ENCODE measurements at places on chromosomes 1 and 21.

GRCh38 chr1:153790313-153790965 is 15.2 kb downstream of the SLC27A3 start:
- DNase-seq: peak; percentile 94

DNA sequence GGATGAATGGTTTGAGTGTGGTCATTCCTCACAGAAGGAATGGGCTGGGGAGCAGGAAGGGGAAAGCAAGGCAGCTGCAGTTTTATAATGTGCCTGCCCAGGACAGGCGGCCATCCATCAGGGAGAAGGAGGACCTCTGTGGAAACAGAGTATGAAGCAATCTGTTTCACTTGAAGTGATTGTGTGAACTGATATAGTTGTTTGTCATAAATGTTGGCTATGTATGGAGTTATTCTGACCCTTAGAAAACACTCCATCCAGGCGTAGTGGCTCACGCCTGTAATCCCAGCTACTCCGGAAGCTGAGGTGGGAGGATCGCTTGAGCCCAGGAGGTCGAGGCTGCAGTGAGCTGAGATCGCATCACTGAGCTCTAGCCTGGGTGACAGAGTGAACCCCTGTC is 46.5 kb downstream of the NENF start:
- DNase-seq: no peak

- DNase-seq: no peak
Observed at GRCh38 chr1:181033128-181033798, 520 bp upstream of the MR1 start.

DNA sequence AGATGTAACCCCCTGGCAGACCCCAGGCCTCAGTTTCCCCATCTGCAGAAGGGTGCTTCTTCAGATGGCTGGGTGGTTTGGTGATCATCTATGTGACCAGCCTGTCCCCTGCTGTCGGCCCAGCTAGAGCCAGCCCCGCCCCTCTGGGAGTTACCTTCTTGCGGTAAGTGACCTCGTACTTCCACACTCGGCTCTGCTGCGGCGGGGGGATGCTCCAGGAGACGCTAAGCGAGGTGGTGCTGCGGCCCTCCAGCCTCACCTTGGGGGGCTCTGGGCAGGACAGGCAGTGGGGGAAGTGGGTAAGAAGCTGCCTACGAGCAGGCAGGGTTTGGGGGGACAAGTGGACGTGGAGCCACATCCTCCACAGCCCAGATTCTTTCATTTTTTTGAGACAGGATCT is 20.4 kb downstream of the EPHA2 start:
- DNase-seq: no peak

DNA sequence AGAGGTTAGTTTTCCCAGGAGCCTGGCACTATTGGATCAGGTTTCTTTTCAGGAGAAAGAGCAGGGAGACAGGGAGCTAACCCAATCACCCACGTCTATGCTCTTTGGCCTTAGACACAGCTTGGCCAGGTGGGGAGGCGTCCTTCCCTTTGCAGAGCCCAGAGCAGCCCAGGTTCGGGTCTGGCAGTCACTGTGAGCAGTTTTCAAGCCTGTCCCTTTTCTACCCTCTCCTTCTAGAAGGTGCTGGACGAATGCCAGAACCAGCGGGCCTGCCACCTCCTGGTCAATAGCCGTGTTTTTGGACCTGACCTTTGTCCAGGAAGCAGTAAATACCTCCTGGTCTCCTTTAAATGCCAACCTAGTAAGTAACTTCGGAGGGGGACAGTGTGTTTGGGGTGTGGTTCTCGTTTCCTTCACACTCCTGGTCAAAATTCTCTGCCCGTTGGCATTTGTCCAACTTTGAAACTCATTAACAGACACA is 44.9 kb downstream of the EVA1C start:
- DNase-seq: peak; percentile 81

- DNase-seq: no peak
Observed at GRCh38 chr1:30419831-30420230, 303.6 kb downstream of the MATN1 start.

- DNase-seq: peak; percentile 64
Observed at GRCh38 chr1:31977385-31978131, 36.1 kb upstream of the KHDRBS1 start.

DNA sequence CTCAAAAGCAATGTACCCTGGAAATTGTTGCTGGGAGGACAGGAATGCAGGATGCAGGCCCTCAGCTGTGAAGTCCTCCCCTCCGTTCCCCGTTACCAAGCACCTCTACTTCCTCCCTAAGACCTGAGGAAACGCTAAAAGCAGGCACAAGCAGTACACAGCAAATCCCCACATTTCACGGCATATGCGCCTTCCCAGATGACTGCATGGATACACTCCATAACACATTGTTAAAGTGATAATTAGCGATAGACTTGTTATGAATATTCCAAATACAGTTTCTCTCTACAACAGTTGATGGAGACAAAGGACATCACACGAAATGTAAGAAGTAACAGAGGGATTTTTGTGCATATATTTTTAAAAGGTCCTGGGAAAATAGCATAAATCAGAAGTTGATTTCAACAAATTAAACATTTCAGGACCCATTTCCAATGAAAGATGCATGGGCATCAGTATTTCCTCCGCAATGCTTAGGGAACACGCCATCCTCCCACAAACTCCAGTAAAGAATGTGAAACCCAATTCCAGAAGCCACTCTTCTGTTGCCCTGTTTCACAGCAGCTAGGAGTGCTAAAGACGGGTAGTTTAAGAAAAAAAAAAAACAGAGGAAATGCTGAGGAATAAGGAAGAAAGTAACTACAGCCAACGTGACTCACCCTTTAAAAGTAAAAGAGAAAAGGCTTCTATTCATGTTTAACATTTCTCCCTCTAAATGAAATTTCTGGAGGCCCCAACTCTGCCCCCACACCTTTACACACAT is 75.5 kb downstream of the HIVEP3 start:
- DNase-seq: no peak

- no peak for DNase-seq
Observed at GRCh38 chr1:227401562-227402342, 83.5 kb upstream of the CDC42BPA start.

- no peak for DNase-seq
Observed at GRCh38 chr1:16383888-16384287, 16.8 kb downstream of the SZRD1 start.

DNA sequence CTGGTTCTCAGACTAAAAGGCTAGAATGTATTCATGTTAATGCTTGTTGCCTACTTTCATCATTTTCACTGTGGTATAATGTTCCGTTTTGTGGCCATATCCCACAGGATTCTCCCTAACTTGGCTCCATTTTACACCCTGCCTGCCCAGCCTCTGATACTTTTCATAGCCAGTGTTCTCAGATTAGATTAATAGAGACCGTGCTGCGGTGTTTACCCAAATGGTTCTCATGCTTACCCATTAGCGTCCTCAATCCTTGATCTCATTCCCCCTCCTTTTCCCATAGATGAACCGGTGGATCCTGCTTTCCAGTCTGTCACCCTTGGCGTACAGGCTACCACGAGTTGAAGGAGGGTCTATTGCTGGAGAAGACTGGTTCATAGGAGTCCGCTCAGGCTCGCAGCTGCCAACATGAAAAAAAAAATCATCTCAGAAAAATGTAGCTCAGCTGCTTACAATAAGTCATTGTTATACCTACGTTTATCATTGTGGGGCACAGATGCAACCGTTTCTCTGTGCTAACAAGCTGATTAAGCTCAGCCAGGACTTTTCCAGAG is 78.7 kb downstream of the SETD4 start:
- DNase-seq: no peak

GRCh38 chr1:145849356-145850160 is 4.1 kb downstream of the NUDT17 start:
- DNase-seq: no peak

GRCh38 chr1:109468903-109469302 is 2.6 kb downstream of the SYPL2 start:
- DNase-seq: no peak

DNA sequence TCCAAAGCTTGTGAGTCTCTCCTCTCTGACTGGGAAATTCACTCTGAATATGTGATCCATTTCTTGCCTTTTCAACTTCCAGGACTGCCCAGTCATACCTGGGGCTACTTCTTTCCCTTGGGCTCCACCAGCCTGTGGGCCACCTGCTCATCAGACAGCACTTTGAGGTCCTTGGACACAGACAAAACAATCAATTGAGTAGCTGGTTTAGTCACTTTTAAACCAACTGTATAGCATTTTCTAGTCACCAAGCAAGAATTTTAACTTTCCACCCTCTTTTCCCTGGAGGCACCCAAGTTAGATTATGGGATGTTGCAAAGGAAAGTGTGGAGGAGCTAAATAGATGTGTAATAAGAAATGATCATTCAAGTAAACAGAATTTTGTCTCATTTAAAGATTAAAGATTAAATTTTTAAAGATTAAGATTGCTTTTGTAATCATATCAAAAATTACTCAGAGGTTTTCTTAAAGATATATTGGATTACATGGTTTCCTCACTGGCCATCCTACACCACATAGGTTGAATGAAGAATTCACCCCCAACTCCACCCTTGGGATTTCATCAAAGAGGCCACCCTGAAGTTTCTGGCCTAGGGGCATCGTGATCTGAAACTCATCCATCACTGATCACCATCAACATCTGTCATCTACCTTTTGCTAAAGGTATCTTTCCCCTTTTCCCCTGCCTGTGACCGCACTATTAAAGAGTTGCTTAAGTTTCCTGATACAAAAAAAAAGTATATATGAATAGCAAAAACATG is 219.2 kb upstream of the NR5A2 start:
- DNase-seq: no peak

- no peak for DNase-seq
Observed at GRCh38 chr1:93609536-93609935, 72.1 kb downstream of the BCAR3 start.

DNA sequence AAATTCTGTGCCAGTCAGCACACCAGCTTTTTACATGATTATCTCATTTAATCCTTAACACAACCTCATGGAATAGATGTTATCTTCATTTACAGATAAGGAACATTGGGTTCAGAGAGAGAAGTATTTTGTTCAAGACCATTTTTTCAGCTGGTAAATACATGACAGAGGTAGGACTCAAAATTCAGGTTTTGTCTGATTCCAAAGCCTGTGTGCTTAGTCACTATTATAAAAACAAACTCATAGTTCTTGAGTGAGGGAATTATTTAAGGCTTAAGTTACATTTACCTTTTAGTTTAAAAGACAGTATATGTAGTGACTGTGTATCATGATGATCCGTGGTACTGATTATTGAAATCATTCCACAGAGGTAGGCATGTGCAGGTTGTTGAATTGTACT is 125.2 kb downstream of the MAGI3 start:
- DNase-seq: no peak

GRCh38 chr21:42424914-42425541 is 21.3 kb downstream of the UBASH3A start:
- no peak for DNase-seq

GRCh38 chr1:6334261-6334993 is 59.1 kb downstream of the ACOT7 start:
- DNase-seq: no peak

DNA sequence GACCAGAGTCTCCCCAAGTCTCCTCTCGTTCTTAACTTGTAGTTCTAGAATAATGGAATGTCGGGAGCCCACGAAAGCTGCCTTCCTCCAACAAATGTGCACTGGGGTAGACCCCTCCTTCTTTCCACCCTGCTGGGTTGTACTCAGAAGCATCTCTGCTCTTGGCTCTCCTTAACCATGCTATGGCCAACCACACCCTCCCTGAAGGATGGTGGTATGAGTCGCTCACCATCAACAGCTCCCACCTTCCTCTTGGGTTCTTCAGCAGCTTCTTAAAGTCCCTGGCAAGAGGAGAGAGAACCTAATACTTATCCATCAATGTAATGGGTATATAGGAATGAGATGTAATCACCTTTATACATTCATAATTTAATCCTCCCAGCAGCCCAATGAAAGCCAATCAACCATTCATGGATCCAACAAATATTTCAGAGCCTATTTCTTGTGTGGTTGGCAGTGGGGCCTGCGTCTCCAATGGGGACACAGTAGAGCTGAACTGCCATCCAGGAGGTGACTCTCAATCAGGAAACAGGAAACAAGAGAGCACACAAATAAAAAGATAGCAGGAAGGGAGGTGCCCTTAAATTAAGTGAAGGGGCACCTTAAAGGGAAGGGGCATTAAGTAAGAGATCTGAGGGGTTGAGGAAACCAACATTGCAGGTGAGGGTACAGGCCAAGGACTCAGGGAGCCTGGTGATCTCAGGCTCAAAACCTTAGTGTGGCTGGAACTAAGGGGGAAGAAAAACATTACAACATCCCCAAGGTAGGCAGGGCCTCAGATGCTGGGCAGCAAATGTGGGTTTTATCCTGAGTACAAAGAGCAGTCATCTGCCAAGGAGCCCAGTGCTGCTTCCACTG is 64.4 kb upstream of the ETS2 start:
- no peak for DNase-seq

- DNase-seq: no peak
Observed at GRCh38 chr1:25066731-25067517, 136.8 kb upstream of the RUNX3 start.
